AG04449 (cell line): ENCODE measurements at places on chromosomes 6 and 20.

- no peak for DNase-seq
Measured at GRCh38 chr6:169978615-169979161, 227.3 kb downstream of the ERMARD start.

DNA sequence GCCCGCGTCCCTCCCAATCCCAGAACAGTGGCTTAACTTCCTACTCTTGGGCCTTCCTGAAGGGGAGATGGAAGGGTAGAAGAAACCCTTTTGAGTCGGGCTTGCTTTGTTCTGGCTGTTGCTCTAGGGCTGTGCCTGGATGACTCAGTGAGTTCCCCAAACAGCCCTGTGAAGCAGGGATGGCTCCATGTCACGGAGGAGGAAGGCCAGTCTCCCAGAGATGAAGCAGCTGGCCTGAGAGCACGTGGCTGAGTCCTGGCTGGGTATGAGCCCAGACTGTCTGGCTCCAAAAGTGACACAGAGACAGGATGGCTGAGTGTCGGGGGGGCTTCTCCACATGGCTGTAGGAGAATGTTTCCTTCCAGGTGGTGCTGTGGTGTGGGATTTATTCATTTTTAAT is 4.6 kb downstream of the SYTL3 start:
- no peak for DNase-seq

- DNase-seq, result no peak
Measured at GRCh38 chr6:33790379-33790778, 1.4 kb upstream of the LEMD2 start.

DNA sequence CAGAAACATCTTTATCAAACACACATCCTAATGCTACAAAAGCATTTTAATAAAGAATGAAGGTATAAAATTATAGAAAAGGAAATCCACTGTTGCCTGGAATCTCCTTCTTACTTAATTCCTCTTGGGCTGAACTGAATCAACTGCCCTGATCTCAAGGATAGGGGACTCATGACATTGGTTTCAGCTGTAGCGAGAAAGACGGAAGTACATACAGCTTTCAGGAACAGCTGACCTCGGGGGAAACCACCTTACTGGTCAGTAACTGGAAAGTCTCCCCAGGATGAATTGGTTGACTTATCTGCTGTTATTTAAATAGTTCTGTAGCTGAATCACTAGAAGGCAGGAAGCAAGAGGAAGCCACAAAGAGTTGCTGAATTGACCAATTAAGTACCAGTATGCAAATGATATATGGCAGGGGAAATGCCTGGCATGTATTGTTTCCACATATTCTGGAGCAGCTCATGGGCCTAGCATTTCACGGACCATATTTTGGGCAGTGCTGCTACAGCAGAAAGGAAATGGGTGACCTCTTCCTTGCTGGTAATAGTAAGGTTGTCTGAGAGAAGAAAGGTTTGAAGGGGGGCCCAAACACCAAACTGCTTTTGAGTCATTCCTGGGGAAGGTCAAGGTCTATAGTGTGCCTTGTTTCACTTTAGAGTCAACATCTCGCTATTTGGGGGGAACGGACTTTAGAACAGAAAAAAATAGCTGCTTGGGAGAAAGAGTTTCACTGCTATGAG is 43.7 kb upstream of the MAP7 start:
- peak; percentile 99 for DNase-seq

GRCh38 chr6:129597023-129597713 is 112.8 kb downstream of the ARHGAP18 start:
- no peak for DNase-seq

DNA sequence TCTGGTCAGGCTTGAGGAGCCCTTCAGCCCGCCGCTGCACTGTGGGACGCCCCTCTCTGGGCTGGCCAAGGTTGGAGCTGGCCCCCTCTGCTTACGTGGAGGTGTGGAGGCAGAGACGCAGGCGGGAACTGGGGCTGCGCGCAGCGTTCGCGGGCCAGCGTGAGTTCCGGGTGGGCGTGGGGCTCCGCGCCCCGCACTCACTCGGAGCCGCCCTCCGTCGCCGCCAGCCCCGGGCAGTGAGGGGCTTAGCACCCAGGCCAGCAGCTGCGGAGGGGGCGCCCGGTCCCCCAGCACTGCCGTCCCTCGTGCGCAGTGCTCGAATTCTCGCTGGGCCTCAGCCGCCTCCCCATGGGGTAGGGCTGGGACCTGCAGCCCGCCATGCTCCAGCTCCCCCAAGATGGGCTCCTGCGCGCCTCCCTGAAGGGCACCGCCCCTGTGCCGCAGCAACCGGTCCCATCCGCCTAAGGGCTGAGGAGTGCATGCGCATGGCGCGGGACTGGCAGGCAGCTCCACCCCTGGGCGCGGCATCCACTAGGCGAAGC is 695.9 kb downstream of the EPHA7 start:
- no peak for DNase-seq

GRCh38 chr6:24517659-24518543 is 23.1 kb downstream of the ALDH5A1 start:
- DNase-seq, result no peak

DNA sequence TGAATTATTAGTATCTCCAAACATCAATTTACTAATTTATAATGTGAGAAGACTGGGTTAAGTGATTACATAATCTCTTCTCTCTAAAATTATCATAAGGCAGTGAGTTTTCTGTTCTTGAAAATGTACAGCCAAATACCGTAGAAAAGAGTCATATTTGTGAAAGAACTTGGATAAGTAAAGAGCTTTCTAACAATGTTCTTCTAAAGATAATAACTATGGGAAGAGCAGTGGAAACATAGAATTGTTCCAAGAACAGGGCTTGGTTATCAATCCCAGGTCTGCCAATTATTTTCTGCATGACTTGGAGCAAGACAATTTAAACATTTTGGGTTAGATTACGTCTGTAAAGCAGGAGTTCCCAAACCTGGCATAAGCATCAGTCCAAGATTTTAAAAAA is 198.1 kb upstream of the SGK1 start:
- no peak for DNase-seq
